ENCODE measurements at places on chromosomes 5 and 9.

DNA sequence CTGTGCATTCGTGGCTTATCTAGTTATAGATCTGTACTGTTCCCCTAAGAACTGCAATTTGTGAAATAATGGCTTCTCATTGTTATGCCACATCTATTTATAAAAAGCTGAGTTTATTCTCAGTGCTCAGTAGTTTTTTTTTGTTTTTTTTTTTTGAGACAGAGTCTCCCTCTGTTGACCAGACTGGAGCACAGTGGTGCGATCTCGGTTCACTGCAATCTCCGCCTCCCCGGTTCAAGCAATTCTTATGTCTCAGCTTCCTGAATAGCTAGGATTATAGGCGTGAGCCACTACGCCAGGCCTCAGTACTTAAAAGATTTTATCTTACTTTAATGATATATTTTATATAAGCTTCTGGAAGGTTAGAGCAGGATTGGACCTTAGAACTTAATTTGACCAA is 19.0 kb downstream of the SEC61B start:
- DNase-seq = no peak

DNA sequence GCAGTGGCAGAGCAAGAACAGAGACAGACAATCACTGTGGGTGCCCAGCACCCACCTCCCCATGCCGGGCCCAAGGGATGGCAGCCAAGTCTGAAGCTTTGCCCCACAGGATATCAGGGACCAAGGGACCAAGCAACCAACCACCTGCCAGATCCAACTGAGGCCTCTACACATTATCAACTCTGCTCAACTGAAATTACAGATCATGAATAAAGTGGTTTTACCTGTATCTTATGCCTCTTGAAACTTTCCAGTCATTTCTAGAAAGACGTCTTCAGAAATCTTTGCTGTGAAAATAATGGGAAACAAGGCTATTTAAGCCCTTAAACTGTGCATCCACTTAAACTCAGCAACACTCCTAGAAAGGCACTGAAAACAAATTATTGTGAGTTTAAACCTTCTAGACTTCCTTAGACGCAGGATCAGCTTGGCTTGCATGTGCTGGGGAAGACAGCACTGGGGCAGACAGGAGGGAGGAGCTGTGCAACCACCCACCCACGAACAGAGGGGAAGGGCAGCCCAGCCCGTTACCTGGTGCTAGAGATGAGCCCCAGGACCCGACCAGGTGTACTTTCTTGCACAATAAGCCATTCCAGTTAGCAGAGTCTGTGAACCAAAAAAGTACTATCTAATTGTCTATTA is 80.0 kb downstream of the SEMA4D start:
- no peak for DNase-seq

DNA sequence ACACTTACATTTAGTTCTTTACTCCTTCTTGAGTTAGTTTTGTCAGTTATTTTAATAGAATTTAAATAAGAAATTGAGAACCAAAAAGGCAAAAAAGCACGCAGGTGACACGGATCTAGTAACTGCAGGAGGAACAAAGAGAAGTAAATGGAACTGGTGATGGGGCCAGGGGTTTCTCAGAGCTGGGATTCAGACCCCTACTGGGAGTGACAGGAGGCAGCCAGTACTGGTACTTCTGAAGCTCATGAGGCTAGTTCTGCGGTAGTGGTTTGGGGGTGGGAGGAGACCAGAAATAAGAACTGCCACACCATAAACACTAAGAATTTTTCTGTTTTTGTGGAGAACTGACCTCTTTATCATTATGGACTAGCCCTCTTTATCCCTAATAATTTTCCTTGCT is 48.2 kb downstream of the OXCT1 start:
- no peak for DNase-seq

GRCh38 chr5:91635950-91636734 is 253.0 kb upstream of the ARRDC3 start:
- no peak for DNase-seq

- no peak for DNase-seq
Observed at GRCh38 chr5:171855798-171856763, 70.5 kb downstream of the SMIM23 start.

DNA sequence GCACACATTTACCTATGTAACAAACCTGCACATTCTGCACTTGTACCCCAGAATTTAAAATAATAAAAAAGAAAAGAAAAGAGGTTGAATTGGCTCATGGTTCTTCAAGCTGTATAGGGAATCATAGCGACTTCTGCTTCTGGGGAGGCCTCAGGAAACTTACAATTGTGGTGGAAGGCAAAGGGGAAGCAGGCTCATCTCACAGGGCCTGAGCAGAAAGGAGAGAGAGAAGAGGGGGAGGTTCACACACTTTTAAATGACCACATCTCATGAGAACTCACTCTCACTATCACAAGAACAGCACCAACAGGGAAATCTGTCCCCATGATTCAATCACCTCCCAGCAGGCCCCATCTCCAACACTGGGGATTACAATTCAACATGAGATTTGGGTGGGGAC is 214.6 kb downstream of the CDK5RAP2 start:
- no peak for DNase-seq

DNA sequence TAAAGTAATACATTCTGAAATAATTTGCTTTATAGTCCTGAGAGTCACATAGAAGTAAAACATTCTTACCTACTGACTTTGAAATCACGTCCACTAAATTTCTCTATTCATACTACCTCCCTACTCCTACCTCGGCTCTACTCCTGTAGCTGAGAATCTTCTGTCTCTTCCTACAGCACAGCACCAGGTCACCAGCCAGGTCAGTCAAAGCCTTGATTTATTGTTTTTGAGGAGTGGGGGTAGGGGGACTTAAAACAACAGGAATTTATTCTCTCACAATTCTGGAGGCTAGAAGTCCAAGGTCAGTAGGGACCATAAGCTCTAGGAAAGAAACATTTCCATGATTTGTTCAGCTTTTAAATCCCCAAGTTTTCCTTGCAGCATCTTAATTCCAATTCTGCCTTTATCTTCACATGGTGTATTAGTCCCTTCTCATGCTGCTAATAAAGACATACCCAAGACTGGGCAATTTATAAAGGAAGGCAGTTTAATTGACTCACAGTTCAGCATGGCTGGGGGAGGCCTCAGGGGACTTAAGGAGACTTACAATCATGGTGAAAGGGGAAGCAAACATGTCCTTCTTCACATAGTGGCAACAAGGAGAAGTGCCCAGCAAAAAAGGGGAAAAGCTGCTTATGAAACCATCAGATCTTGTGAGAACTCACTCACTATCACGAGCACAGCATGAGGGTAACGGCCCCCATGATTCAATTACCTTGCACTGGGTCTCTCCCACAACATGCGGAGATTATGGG is 49.6 kb upstream of the CCNG1 start:
- DNase-seq = no peak
